Esophagus squamous epithelium (tissue), 5 donors: ENCODE measurements at places on chromosomes 11 and 22.
A peak's percentile ranks its signal among the peaks of the same experiment; 100 is the strongest.

DNA sequence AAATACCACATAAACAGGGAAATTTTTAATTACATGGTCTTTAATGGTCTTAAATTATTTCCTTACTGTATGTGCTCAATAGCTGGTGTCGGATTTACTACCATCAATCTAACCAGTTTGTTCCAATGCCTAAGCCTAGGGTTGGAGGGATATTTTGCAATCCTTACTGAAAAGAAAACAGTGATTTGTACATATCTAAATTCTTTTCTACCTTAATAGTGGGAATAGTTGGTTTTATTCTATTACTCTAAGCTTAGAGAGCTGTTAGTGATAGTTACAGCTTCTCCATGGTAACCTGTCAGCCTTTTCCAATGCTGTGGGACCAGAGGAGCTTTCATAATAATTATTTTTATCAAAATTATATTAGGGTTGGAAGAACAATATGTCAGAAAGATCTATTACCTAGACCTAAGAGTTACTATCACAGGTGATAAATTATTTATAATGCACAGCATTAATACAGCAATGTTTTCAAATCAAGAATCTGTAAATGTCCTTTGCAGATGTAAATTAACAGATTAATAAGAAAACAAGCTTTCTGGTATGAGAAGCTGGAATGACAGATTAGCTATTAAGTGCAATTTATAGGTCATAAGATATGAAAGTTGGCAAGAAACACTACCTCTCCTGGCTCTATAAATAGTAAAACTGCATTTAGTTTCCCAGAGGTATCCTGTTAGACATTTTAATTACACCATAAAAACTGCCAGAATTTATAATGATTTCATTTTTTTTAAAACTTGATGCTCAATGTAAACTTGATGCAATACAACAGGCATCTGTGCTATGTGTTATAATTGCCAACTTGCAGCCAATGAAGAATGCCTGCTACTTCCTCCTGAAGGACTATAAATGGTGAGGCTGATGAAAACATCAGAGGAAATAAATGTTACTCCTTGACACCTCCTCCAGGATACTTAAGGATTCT lies 262.0 kb upstream of the PITPNB start:
- H3K36me3 ChIP-seq: no peaks in the 10 kb centered on the region
- H3K4me3 ChIP-seq: no peak overlapping the region
- H3K27me3 ChIP-seq: no peaks in the 10 kb centered on the region
- H3K27ac ChIP-seq: no peak overlapping the region
- peaks cover 6% of the 10 kb centered on the region for H3K4me1 ChIP-seq
- no peak for DNase-seq

- H3K4me1 ChIP-seq: no peaks in the 10 kb centered on the region
- no peaks in the 10 kb centered on the region for H3K27me3 ChIP-seq
- no peak overlapping the region for H3K4me3 ChIP-seq
- no peaks in the 10 kb centered on the region for H3K36me3 ChIP-seq
- H3K27ac ChIP-seq: peak overlapping the region; percentile 26
These were observed 402.4 kb downstream of the MN1 start for GRCh38 chr22:27399161-27399560.

DNA sequence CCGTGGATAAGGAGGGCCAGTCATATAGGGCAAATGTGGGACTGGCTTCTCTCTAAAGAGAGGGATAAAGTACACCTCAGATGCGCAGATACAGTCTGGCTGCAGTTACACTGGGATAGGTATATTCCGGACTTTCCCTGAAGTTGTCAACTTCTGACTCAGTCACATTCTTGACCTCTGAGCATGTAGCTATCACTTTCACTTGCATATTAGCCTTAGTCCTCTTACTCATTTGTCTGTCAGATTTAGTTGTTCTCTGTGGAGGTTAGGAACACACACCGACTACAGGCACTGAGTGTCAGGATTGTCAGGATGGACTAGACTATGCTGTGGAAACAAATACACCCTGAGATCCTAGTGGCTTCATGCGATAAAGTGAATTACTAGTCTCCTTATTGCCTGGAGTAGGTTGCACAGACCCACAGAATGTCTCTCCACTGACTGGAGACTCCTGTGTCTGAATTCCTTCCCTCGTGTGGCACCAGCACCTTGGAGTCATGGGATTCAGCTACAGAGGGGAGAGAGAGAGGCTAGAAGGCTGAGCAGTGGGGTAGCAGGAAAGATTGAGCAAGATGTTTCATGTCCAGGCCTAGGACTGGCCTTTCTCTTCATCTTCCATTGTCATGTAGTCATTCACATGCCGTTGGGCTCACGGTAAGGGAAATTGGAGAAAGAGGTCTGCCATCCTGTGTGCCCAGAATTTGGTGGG lies 654.3 kb downstream of the NTM start:
- no peaks in the 10 kb centered on the region for H3K4me1 ChIP-seq
- H3K27ac ChIP-seq: no peak overlapping the region
- H3K36me3 ChIP-seq: no peaks in the 10 kb centered on the region
- no peaks in the 10 kb centered on the region for H3K27me3 ChIP-seq
- no peak overlapping the region for H3K4me3 ChIP-seq
- no peak for DNase-seq

- no peaks in the 10 kb centered on the region for H3K4me1 ChIP-seq
- no peak overlapping the region for H3K4me3 ChIP-seq
- H3K27ac ChIP-seq: no peak overlapping the region
These were observed 76.7 kb downstream of the ATG16L2 start for GRCh38 chr11:72890881-72891280.

GRCh38 chr11:2787816-2788167 lies 88.0 kb upstream of the KCNQ1OT1 start:
- DNase-seq: no peak
- H3K4me3 ChIP-seq: no peak overlapping the region
- no peak overlapping the region for H3K27ac ChIP-seq
- no peaks in the 10 kb centered on the region for H3K27me3 ChIP-seq
- H3K4me1 ChIP-seq: peaks cover 24% of the 10 kb centered on the region

DNA sequence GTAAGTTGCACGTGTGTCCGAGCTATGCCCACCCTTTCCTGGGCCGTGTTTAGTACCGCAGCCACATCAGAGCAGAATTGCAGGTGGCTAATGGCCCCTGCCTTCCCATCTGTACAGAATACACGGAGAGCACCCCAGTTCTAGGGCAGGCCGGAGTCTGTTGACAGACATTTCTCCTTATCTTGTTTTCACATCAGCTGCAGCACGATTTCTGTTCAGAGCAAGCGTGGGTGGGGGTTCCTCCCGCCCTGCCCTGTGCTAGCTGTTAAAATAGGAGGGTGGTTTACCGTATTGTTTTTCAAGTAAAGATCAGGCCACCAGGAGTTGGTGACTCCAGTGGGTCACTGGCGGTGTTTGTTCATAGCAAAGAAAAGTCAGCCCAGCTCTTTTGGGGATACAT lies 41.1 kb downstream of the UBASH3B start:
- H3K36me3 ChIP-seq: no peaks in the 10 kb centered on the region
- H3K4me1 ChIP-seq: peaks cover 18% of the 10 kb centered on the region
- no peaks in the 10 kb centered on the region for H3K27me3 ChIP-seq
- DNase-seq: no peak
- no peak overlapping the region for H3K4me3 ChIP-seq

DNA sequence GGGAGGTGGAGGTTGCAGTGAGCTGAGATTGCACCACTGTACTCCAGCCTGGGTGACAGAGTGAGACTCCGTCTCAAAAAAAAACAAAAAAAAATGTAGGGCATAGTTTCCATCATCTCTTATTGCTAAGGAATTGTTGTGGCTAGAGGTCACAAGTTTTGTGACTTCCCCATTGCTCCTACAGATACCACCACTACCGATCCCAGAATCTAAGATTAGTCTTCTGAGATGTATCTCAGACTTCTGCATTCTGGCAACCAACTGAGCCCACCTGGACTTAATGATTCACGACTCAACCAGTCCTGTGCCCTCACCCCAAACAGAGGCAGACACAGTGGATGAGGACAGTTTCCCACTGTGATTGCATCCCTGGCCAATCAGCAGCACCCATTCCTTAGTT lies 148.9 kb downstream of the NECTIN1 start:
- H3K4me3 ChIP-seq: no peak overlapping the region
- no peaks in the 10 kb centered on the region for H3K27me3 ChIP-seq
- no peak for DNase-seq
- H3K36me3 ChIP-seq: no peaks in the 10 kb centered on the region

- no peak for DNase-seq
- no peaks in the 10 kb centered on the region for H3K36me3 ChIP-seq
- H3K27me3 ChIP-seq: peaks cover 43% of the 10 kb centered on the region
- H3K4me1 ChIP-seq: peaks cover 6% of the 10 kb centered on the region
- no peak overlapping the region for H3K27ac ChIP-seq
These were observed 3.8 kb downstream of the GAL3ST3 start for GRCh38 chr11:66045177-66045639.

- no peak overlapping the region for H3K4me3 ChIP-seq
These were observed 119.2 kb upstream of the SEZ6L start for GRCh38 chr22:26050079-26050478.

- H3K27me3 ChIP-seq: no peaks in the 10 kb centered on the region
- H3K27ac ChIP-seq: no peak overlapping the region
- no peak for DNase-seq
- no peaks in the 10 kb centered on the region for H3K4me1 ChIP-seq
These were observed 23.5 kb downstream of the OR8B12 start for GRCh38 chr11:124519850-124520549.

GRCh38 chr11:1276041-1276790 lies 33.2 kb downstream of the TOLLIP start:
- no peak for DNase-seq
- no peaks in the 10 kb centered on the region for H3K27me3 ChIP-seq
- H3K4me3 ChIP-seq: no peak overlapping the region

GRCh38 chr11:10450462-10451425 lies 4.3 kb upstream of the AMPD3 start:
- peak overlapping the region; percentile 79 for H3K27ac ChIP-seq
- H3K4me3 ChIP-seq: peak overlapping the region; percentile 77
- DNase-seq: no peak
- H3K27me3 ChIP-seq: no peaks in the 10 kb centered on the region
- no peaks in the 10 kb centered on the region for H3K36me3 ChIP-seq
- peaks cover 31% of the 10 kb centered on the region for H3K4me1 ChIP-seq

DNA sequence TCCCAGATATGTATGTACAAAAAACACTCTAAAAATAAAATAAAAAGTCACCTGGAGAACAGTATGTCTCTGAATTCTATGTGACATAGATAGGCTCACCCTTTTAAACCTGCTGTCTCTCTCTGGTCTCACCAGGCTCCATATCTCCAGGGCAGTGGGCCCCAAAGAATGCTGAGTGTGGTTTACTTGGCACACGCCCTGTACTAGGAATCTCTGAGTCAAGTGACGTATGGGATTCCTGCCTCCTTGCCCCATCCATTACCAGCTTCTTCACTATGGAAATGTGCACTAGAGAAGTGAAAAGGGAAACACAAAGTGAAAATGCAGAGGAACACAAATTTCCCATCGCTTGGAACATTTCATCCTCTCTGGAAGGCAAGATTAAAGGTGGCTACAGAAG lies 722.2 kb upstream of the TENM4 start:
- H3K27me3 ChIP-seq: no peaks in the 10 kb centered on the region
- no peaks in the 10 kb centered on the region for H3K4me1 ChIP-seq
- H3K36me3 ChIP-seq: no peaks in the 10 kb centered on the region
- no peak overlapping the region for H3K27ac ChIP-seq

DNA sequence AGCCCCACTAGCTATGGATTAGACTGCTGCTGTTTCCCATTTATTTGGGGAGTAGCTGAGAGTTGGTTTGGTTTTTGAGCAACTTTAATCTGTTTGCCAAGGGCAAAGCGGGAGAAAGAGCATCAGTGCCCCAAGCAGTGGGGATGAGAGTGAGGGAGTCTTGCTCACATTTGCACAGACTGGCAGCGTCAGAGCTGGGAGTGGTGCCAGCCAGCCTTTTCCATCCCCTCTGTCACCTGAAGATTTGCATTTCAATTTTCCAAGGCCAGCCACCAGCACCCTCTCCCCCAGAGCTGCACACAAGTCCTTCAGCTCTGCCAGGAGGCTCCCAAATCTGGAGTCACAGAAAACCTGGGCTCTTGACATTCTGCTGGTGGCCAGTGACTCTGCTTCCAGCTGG lies 21.0 kb upstream of the UVRAG start:
- H3K27me3 ChIP-seq: no peaks in the 10 kb centered on the region
- DNase-seq: no peak
- no peak overlapping the region for H3K4me3 ChIP-seq
- no peaks in the 10 kb centered on the region for H3K36me3 ChIP-seq
- H3K27ac ChIP-seq: no peak overlapping the region
- no peaks in the 10 kb centered on the region for H3K4me1 ChIP-seq

GRCh38 chr11:116276051-116277044 lies 496.4 kb downstream of the BUD13 start:
- H3K4me1 ChIP-seq: peaks cover 8% of the 10 kb centered on the region
- no peak overlapping the region for H3K27ac ChIP-seq

DNA sequence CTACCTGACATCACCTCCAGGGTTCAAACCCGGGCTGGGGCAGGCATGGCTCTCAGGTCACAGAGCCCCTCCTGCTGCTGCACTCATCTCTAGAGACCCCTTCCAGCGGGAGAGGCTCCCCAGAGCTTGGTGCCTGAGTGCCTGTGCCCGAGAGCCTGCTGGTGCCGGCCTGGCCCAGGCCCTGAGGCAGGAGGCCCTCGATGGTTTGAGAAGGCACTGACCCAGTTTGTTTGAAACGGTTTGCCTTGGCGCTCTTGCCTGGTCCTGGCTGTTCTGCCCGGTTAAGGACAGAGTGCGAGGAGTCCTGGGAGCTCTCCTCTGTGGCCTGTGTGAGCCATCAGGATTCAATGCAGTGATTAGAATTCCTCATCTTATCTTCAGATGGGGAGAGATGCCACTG lies 88.9 kb downstream of the TBC1D22A start:
- H3K27me3 ChIP-seq: no peaks in the 10 kb centered on the region
- DNase-seq: no peak
- H3K36me3 ChIP-seq: no peaks in the 10 kb centered on the region
- H3K4me1 ChIP-seq: peaks cover 3% of the 10 kb centered on the region
- H3K27ac ChIP-seq: no peak overlapping the region
- H3K4me3 ChIP-seq: no peak overlapping the region

- H3K27me3 ChIP-seq: no peaks in the 10 kb centered on the region
- peak overlapping the region; percentile 41 for H3K4me3 ChIP-seq
- peaks cover 3% of the 10 kb centered on the region for H3K4me1 ChIP-seq
- DNase-seq: no peak
- no peak overlapping the region for H3K27ac ChIP-seq
These were observed 12.8 kb downstream of the MACROD1 start for GRCh38 chr11:64152841-64153691.

- H3K4me1 ChIP-seq: no peaks in the 10 kb centered on the region
- H3K36me3 ChIP-seq: no peaks in the 10 kb centered on the region
- H3K27ac ChIP-seq: no peak overlapping the region
- H3K4me3 ChIP-seq: no peak overlapping the region
These were observed 50.1 kb downstream of the RELT start for GRCh38 chr11:73426219-73426850.

- H3K27me3 ChIP-seq: no peaks in the 10 kb centered on the region
- no peaks in the 10 kb centered on the region for H3K36me3 ChIP-seq
- H3K27ac ChIP-seq: no peak overlapping the region
- no peak overlapping the region for H3K4me3 ChIP-seq
- DNase-seq: no peak
These were observed 183.9 kb downstream of the KIRREL3 start for GRCh38 chr11:126816645-126817044.

DNA sequence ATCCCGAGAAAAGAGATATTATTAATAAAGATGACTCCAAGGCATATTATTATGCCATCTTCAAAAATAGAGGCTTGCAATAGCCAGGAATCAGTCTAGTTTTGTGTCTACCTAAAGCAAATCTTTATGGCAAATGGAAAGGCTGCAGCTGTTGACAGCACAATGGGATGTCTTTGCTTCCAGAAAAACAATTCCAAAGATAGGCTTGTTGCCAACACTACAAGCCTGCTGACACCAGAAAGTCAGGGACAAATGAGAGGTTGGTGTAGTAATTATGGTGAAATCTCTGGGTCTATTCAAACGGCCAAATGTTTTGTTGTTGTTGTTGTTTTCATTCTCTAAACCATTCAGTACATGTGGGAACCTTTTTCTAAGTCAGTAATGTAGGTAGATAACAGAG lies 101.8 kb downstream of the LUZP2 start:
- no peak overlapping the region for H3K27ac ChIP-seq
- no peak overlapping the region for H3K4me3 ChIP-seq
- no peaks in the 10 kb centered on the region for H3K36me3 ChIP-seq
- H3K4me1 ChIP-seq: peaks cover 2% of the 10 kb centered on the region
